ENCODE measurements at places on chromosomes 4 and X.

- DNase-seq, result no peak
Observed at GRCh38 chr4:10182446-10183424, 66.1 kb upstream of the WDR1 start.

DNA sequence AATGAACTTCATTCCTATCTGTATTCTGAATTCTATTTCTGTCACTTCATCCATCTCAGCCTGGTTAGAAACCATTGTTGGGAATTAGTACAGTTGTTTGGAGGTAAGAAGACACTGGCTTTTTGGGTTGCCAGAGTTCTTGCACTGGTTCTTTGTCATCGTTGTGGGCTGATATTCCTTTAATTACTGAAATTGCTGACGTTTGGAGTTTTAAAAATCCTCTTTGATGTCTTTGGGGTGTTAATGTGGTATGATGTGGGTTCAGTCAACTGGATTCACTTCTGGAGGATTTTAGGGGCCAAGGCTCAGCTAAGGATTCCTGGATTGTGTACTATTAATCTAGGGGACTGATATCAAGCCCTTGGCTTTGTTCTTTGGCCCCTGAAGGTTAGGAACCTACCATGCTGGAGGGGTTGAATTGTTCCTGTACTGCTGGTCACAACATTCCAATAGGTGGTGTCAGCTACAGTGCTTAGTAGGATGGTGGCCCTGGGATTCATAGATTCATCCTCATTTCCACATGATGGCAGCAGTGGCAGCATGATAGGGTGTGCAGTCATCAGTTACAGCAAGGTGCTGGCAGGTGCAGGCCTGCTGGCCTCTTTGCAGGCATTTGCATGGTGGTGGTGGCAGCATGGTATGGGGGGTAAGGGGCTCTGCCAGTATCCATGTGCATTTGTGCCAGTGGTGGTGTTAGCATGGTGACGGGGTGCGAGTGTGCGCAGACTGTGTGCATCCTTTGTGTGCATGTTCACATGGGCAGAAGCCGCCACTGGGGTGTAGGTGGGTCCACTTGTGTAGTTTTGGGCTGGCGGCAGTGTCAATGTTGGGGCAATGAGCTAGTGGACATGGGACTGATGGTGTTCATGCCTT lies 301.3 kb downstream of the TEX13C start:
- no peak for DNase-seq

DNA sequence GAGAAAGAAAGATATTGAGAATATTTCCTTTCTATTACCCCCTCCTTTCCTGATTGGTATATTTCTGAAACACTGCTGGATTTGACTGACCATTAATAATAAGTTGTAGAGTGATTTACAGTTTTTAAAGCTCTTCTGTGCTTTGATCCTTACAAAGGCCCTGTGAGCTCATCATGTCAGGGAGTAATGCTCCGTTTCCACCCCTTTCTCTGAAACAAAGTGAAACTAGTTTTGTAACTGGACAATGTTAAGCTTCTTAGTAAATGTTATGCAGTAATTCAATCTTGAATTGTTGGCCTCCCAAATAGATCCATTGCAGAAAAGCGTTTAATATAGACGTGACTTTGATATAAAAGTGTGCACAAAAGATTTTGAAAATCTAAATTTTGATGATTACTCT lies 190.1 kb upstream of the GNPDA2 start:
- DNase-seq, result no peak

DNA sequence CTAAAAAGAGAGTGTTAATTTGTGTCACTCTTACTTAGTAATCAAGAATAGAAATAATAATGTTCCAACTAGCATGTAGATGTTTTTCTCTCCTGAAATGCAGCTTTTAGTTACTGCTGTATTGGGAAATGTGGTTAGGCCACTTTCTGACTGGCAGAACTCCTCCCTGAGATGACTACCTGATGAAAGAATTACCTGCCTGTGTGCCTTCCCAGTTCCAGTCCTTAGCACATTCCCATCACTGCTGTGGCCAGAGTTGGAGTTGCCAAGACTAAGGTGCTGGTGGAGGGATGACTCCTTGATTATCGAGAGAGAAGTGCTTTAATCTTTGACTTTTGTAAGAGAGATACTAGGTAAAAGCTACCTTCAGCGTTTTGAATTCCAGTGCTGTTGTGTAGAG lies 9.5 kb downstream of the GAB1 start:
- no peak for DNase-seq

DNA sequence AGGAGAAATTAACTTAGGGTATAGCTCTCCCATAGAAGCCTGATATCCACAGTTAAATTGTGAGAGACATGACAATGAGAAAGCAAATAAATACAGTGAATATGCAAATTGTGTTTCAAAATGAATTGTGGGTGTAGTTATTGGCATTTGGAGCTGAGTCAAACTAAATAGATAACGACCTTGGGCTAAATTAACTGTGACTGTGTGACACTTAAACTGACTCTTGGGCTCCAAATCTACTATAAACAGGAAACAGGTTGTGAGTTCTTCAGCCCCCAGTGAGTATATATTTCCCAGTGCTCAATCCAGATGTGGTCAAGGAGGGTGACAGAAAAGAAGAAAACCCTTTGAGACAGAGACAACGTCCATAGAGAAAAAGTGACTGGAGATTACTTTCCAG lies 11.3 kb upstream of the MAGEA10 start:
- DNase-seq, result no peak

GRCh38 chr4:46986922-46987638 lies 6.3 kb downstream of the GABRA4 start:
- no peak for DNase-seq

- no peak for DNase-seq
Observed at GRCh38 chrX:28981952-28982351, 394.7 kb downstream of the IL1RAPL1 start.

DNA sequence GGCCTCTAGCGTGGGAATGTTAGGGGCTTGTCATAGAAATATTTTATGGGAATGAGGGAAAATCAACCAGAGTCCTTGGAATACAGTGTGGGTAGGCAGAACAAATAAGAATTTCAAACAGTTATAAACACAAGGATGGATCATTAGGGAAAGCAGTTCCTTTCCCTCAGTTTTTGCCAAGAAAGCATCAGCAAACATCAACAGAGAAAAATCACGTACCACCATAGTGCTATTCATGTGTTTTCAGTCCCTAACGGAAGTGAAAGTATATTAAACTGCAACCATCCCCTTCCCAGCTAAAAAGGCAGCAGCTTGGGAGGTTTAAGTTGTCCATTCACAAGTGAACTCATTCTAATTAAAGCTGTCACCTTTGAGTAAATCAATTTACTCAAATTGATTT lies 334.4 kb upstream of the PCDH18 start:
- no peak for DNase-seq

DNA sequence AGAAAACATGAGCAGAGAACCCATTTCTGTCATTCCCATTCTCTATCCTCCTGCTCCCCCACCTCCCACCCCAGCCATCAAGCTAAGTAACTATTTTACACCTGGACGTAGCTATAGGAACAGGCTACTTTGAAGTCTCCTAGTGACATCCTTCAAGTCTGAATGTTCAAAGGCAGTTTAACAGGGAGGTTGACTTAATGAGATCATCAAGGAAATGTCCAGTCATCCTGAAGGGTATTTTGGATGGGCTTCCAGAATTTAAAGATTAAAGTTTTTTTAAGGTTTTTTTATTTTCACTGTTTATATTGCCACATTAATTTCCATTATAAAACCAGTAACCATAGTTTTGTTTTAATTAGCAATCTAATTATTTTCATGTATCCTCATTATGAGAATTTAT lies 41.1 kb downstream of the HPF1 start:
- DNase-seq, result no peak

DNA sequence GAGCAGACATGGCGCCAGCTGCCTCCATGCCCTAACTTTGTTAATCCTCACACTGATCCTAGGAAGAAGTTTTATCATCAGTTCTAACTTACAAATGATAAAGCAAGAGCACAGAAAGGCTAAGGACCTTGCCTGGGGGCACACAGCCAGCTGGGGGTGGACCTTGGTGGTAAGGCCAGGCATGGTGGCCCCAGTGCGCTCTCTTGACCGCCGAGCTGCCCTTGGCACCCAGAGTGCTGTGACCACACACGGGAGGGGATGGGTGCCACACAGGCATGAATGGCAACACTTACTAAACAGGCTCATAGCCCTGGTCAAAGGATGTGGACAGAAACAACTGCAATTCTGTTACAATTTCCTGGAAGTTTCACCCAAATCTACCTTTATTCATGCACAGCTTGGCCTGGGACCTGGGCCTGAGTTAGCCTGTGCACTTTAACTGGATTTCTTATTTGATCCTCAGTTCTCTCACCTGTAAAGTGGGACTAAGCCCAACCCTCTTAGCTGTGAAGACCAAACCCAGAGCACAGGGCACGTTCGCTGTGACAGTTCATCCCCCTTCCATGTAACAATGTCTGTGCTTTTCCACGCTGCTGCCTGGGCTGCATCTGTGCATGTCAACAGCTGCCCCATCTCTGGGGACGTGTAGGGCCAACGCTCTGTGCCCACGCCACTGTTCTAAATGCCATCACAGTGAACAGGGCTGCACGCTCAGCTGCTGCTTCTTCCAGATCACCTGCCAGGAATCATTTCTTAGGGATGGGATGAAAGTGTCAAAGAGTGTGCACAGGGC lies 44.8 kb downstream of the ACOX3 start:
- no peak for DNase-seq

GRCh38 chr4:128427832-128428366 lies 140.3 kb upstream of the PGRMC2 start:
- no peak for DNase-seq

- DNase-seq, result no peak
Observed at GRCh38 chrX:65745427-65745826, 78.0 kb downstream of the MSN start.

- DNase-seq, result no peak
Observed at GRCh38 chr4:57504797-57505530, 394.8 kb upstream of the IGFBP7 start.

GRCh38 chr4:154741922-154742850 lies 1.6 kb upstream of the LRAT start:
- DNase-seq, result no peak
